GM04504 (cell line): ENCODE measurements at places on chromosomes 5 and 9.

- no peak for DNase-seq
Observed at GRCh38 chr9:114301798-114302565, 20.9 kb upstream of the ORM1 start.

DNA sequence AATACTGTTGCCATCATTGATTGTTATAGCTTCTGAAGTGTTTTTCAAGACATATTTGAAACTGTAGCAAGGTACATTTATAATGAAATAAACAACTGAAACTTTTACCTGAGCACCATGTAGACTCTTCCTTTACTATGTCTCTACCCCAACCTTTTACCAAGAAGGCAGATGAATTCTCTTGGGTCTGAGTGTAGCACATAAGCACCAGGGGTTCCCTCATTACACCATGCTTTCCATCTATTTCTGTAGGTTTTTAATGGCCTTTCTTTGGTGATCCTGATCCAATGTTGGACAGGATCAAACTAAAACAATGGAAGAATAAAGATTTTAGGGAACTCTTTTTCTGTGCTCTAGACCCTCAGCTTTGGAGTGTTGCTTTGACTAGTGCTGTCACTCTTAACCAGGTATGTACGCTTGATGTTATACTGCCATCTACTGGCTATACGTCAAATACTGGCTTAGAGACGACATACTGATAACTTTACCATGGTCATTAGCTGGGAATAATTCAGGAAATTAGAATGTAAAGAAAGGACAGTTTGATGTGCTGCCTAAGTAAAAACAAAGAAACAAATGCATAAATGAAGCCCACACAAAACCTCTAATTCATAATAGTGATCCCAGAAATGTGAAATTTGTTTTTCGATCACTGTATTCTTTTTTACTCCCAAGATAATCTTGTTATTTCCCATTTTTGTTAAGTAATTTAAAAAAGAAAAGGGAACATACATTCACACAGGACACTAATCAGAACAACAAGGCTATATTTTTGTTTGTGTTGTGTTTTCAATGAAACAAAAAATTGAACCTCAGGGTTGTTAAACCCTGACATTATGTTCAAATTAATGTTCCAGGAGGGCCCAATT, 30.7 kb downstream of the IFNW1 start:
- peak; percentile 42 for DNase-seq

GRCh38 chr5:130270786-130271185, 366.5 kb downstream of the CHSY3 start:
- no peak for DNase-seq

GRCh38 chr5:146475190-146475780, 28.2 kb downstream of the TCERG1 start:
- no peak for DNase-seq

DNA sequence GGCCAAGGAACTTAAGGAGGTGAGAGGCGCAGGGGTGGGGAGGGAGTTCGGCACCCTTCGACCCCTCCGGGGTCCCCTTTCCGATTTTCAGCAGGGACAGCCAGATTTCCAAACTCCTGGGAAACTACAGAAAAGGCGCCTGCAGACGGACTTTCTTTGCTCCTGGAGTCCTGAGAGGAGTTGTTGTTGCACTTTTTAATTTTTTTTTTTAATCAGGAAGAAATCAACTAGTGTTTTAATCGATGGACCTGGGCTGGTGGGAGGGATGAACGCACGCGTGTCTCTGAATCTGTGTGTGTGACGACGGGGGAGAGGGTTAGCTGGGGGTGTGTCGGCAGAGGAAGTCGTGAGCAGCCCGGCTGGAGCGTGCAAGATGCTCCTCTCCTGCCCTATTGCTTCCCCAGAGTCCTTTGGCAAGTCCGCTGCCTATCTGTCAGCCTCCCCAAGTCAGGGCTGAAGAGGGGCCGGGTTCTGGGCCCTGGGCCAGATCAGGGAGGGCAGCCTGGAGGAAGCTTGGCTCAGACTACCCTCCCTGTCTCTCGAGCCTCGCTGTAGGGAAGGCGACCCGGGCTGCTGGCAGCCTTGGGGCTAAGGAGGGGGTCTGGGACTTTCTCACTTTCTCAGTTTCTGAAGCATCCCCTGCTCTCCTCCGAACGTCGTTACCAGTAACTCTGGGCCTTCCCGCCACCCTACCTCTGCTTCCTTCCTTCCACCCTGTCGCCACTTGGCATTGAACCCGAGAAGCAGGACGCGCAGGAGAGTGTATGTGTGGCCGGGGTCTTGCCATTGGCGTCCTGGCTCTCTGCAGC, 731 bp downstream of the PRR16 start:
- DNase-seq, result peak; percentile 46

DNA sequence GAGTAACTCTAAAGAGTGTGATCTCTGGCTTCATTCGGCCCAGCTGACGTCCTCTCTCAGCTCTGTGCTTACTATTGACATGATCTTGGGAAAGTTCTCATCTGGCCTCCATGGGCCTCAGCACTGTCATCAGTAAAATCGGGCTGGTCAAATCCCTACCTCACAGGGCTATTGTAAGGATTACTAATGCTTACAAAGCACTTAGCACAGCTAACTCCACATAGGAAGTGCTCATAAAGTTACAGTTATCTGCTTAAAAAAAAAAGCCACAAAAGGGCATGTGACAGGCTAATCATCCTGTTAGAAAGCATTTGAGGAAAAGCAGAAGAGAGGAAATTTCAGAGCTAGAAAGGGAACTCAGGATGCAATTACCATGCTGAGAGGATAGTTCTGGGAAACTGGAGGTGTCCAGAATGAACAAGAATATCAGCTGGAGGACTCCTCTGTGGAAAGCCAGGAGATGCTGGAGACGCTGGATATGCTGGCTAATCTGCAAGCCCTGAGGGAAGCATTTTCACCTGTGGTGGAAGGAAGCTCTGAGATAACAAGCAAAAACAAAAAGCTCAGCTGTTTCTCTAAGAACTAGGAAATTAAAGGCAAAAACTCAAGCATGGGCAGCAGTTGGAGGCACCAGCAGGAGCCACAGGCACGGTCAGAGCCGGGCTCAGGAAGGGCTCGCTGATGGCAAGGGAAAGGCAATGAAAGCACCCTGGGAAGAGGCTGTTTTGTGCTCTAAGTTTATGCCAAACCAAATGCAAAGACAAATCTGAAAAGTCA, 4.4 kb upstream of the BHMT start:
- no peak for DNase-seq
